ENCODE measurements at places on chromosomes 4 and X. TPM values are rescaled to one million over a fixed set of nuclear protein-coding genes. Genes with fewer than 3 reads are reported as not detected.

GRCh38 chrX:18885328-18886004, 98.4 kb downstream of the PHKA2 start:
- DNase-seq: no peak

DNA sequence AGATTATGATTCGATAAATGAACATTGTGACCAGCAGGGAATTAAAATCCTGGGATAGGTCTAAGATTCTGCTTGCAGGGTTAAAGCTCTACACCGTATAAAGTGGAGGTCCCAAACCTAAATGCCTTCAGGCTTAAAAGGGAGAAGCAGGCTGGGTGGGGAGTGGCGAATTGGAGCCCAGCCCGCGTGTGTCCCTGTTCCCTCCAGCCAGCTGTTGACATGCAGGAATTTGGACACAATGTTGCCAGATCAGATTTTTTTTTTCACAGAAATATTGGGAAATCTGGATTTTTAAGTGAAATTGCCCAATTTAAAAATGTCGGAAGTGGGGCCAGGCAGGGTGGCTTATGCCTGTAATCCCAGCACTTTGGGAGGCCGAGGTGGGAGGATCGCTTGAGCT, 60.5 kb downstream of the ELF4 start:
- no peak for DNase-seq

DNA sequence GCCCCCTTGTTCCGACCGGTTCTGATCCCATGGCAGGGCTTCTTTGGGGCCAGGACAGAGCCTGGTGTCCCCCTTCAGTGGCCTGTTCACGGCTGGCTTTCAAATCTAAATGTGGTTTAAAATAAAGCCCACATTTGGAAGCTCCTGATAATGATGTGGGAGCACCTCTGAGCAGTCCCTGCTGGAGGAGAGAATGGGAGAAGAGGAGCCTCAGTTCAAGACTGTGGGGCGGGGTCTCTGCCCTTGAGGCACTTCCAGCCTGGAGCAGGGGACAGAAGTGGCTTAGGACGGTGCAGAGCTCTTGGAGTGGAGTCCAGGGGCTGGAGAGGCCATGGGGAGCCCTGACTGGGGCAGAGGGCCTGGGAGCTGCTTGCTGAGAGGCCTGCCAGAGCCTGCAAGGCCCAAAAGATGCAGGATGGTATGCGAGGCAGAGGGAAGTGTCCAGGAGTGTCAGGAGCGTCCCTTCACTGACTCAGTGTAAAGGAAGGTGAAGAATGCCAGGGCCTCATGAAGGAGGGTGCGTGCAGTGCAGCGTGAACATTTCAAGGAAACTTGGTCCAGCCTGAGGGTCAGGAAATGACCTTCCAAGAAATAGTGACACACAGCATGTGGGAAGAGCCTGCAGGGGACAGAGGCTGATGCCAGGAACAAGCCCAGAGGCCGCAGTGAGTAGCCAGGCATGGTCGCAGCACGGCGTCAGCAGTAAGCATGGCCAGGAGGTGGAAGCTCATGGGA, 21.1 kb upstream of the TADA2B start:
- no peak for DNase-seq

- no peak for DNase-seq
Measured at GRCh38 chr4:85571008-85571407, 96.1 kb downstream of the ARHGAP24 start.

VSIG4 gene
- polyA plus RNA-seq: 12.1 TPM

GAB3 gene
- polyA plus RNA-seq: 4.7 TPM

EGF gene
- 10.3 TPM for polyA plus RNA-seq

PITX2 gene
- polyA plus RNA-seq: 43.4 TPM

AKAP4 gene
- 0.80 TPM for polyA plus RNA-seq

ENPP6 gene
- polyA plus RNA-seq: 13.8 TPM
